ENCODE measurements at places on chromosomes 13 and 19.

DNA sequence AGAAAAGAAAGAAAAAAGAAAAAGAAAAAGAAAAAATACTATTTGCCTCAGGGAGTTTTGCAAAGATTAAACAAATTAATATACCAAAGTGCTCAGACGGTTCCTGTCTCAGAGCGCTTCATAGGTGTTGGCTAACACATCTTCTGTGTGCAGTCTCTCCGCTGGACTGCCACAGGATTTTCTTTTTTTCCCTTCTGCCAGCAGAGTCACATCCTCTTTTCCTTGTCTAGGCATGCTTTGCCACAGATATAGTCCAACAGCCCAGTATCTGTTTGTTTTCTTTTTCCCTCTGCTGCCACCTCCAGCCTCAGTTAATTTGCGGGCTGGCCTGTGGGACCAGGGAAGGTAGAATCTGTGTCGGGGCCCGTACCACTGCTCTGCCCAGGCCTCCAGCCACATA lies 3.4 kb upstream of the URAD start:
- no peak for DNase-seq

- DNase-seq, result no peak
Observed at GRCh38 chr19:10763411-10763810, 45.5 kb downstream of the DNM2 start.

- no peak for DNase-seq
Observed at GRCh38 chr13:107291875-107292274, 723.9 kb upstream of the ARGLU1 start.

DNA sequence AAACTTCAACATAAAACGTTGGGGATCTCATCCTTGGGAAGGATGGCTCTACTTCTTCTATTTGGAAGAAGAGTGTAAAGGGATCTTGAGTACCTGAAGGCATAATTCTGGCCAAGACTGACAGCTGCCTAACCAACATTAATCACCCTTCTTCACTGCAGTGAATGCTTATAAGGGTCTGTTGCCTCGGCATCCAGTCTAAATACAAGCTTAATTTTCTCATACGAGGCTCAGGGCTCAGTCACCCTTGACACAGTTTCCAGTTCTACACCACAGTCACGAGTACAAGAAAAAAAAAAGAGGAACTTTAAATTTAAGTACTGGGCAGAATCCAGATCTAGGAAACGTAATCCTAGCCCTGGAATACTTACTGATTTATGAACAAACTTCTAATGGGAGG lies 9.0 kb downstream of the FPR3 start:
- no peak for DNase-seq

GRCh38 chr13:78520425-78520824 lies 82.9 kb downstream of the POU4F1 start:
- DNase-seq, result no peak

All from amygdala (tissue), 56 donors.